ENCODE measurements at places on chromosomes 7 and 10.

DNA sequence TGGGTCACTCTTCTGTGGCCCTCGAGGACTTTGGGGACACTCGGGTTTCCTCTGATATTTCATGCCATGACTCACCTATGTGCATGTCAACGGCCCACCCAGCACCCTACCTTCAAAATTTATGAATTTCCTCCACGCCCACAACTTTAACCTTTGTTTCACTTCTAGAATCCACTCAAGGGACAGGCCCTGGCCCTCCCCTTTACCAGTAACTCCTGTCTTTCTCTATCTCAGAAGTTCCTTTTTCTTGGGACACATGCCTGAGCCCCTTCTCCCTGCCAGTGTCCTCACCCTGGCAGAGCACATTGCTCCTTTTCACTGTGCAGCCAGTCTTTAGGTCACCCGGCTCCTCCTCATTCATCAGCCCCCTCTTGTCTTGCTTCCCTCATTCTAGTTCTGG lies 282.5 kb upstream of the KLF6 start:
- no peak for DNase-seq

- DNase-seq, result no peak
Measured at GRCh38 chr10:78212060-78212785, 178.6 kb downstream of the RPS24 start.

DNA sequence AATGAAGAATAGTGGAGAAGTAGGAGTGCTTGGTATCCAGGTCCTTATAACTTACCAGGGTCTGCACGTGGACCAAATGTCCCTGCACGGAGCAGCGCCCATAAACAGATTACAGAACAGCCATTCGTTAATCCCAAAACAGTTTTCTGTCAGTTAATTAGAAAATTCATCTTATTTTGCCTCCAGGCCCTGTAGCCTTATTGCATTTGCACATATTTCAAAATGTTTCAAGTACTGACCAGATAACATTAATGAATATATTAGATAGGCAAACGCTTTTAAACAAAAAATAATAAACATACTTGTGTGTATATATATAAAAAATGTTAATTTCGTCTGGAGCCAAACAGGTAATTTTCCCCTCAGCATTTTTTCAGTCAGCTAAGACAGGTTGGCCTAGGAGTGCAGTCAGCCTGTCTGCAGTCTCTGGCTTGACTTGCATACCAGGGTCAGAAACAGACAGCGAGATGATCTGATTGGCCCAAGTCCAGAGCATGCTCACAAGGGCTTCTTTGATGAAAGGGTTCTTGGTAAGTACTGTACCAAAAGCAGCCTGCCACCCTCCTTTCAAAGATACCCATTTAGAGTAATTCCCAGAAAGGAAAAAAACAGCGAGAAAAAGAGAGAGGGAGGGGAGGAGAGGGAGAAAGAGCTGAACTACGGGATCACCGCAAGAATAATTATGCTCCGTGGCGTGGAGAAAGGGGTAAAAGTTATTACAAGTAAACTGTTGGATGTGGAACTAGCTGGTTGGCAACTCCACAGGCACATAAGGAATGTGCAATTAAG lies 194.4 kb upstream of the TCF7L2 start:
- DNase-seq, result no peak

GRCh38 chr7:40008223-40008815 lies 58.3 kb downstream of the CDK13 start:
- DNase-seq, result peak; percentile 64

DNA sequence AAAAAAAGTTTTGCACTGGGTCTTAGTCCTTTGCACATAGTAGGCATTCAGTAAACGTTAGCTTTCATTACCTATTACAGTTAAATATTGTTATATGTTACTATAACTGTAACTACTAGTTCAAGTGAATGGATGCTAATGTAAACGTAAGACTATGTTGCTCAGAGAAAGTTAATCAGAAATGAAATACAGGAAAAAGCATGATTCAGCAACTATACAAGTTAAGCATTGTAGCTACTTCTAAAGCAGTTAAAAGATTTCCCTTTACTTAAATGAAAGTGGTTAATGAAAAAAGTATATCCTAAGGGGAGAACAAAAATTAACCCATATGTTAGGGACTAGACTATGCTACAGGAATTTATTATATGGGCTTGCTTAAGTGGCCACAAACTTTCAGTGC lies 121.2 kb downstream of the SKAP2 start:
- DNase-seq, result no peak

- DNase-seq, result no peak
Measured at GRCh38 chr7:30154111-30154587, 19.4 kb downstream of the MTURN start.

Measured in fibroblast of skin of abdomen (primary cell).